ENCODE measurements at places on chromosomes 3 and 15. TPM values are rescaled to one million over a fixed set of nuclear protein-coding genes. Genes with fewer than 3 reads are reported as not detected.

CTDSPL gene
- 42.8 TPM for total RNA-seq

GRCh38 chr15:77921664-77922063 lies 155.8 kb downstream of the TBC1D2B start:
- no peak for DNase-seq

- no peak for DNase-seq
These were observed 5.2 kb upstream of the TBC1D2B start for GRCh38 chr15:78082743-78083110.

- peak; percentile 69 for DNase-seq
These were observed 15.3 kb downstream of the TNK2 start for GRCh38 chr3:195893044-195893395.

CFAP100 gene
- not detected for total RNA-seq

SHC4 gene
- 4.2 TPM for total RNA-seq

DNA sequence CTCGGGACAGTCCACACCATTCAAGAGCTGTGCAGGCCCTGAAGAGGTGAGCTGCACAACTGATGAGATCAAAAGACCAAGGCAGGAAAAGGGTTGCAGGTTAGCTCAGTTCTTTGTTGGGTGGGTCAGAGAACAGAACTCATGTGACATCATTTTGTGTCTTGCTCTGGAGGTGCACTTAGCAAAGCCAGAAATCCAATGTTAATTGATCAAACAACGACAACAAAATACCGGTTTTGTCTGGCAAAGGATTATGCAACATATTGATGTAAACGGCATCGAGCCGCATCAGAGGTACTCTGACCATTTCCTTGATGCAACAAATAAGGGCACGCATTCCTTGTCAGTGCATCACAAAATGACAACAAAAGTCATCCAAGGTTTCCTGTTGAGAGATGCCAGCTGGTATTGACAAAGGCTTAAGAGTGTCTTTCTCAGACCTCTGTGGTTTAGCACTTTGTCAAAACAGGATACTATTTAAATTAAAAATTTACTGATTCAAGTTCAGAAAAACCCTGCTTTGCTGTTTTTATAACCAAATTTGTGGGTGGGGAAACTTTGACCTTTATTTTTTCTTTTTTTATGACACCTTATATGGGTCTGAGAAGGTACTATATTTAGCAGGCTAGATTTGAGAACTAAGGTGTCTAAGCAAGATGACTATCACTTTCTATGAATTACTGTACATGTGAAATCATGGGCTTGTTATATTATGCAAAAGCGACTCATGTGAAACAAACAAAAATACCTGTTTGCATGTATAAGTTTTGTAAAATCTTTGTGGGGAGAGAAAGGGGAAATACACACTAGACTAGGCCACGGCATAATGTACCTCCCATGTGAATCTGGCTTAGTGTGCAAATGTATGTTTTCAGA lies 496.1 kb downstream of the FOXP1 start:
- DNase-seq = no peak

DNA sequence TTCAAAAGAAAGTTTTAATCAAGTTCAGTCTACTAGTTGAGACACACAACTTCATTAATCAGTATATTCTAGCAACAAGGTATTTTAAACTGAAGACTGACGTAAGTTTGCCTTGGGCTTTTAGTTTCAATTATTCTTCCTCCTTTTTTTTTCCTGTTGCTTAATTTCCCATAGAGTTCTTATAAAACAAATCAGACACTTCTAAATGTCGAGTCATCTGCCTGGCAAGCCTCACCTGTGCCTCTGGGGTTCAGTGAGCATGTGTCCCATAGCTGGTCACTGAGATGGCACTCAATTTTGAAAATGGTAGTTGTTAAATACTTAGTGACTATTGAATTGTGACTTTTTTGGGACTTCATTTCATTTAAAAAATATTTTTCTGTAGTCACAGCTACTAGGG lies 27.4 kb downstream of the NKIRAS1 start:
- DNase-seq = no peak

DNA sequence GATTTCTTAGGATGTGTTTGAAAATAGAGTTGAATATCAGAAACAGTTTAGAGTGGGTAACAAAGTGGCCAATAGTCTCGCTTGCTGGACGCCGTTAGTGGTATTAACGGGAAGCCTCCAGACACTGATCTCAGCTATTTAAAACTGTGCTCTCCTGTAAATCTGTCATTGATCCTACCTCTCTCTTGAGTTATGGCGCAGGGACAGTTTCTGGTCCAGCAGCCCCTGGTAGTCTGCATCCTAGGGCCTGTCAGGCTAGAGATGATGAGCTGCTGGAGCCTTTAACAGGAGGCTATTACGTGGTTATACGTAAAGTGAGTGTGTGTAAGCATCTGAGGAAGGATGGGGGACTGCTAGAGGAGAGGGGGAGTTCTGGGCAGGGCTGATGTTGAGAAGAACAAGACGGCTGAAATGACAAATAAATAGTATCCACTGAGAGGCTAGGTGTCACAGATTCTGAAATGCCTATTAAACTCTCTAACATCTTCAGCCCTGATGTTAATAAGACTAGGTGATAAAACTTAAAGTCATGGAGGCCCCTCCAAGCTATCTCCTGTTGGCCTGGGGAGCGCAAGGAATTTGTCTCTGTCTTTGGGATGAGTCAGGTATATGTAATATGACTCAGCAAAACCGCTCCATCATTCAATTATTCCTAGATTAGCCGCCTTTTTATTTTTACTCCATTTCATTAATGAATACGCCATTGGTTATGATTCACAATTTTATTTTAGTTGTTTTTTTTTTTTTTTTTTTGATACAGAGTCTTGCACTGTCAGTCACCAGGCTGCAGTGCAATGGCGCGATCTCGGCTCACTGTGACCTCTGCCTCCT lies 155.7 kb downstream of the GREM1 start:
- no peak for DNase-seq

CELSR3 gene
- 0.19 TPM for total RNA-seq

C3orf20 gene
- 0.17 TPM for total RNA-seq

GRCh38 chr3:37777835-37778234 lies 83.8 kb upstream of the CTDSPL start:
- no peak for DNase-seq

GRCh38 chr3:64668582-64669510 lies 19.0 kb downstream of the ADAMTS9 start:
- DNase-seq = no peak

GRCh38 chr3:47635536-47635935 lies 56.9 kb upstream of the CSPG5 start:
- no peak for DNase-seq

DNA sequence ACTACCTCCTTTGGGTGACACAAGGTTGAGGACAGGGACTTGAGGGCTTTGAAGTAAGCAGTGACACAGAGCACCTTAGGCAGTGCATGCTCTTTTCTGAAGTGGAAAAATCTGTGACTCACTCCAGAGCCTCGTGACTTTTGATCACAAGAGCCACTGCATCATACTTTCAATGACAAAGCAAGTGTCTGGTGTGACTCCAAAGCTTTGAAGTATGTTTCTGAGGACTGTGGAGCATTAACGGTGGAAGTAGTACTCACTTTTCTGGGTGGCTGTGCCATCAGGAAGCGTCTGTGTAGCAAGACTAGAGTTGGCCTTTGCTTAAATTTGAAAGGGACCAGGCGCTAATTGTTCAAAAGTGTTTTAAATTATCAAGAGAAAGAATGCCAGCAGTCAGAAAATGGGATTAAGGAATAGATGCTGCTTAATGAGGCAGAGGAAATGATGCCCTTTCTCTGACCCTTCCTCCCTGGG lies 210.7 kb upstream of the TRIM42 start:
- DNase-seq = no peak

CD80 gene
- total RNA-seq = not detected

TMEM266 gene
- 0.09 TPM for total RNA-seq
